Activated naive CD8-positive, alpha-beta T cell treated with anti-CD3 and anti-CD28 coated beads for 36 hours (primary cell): ENCODE measurements at places on chromosomes 12 and 14.

DNA sequence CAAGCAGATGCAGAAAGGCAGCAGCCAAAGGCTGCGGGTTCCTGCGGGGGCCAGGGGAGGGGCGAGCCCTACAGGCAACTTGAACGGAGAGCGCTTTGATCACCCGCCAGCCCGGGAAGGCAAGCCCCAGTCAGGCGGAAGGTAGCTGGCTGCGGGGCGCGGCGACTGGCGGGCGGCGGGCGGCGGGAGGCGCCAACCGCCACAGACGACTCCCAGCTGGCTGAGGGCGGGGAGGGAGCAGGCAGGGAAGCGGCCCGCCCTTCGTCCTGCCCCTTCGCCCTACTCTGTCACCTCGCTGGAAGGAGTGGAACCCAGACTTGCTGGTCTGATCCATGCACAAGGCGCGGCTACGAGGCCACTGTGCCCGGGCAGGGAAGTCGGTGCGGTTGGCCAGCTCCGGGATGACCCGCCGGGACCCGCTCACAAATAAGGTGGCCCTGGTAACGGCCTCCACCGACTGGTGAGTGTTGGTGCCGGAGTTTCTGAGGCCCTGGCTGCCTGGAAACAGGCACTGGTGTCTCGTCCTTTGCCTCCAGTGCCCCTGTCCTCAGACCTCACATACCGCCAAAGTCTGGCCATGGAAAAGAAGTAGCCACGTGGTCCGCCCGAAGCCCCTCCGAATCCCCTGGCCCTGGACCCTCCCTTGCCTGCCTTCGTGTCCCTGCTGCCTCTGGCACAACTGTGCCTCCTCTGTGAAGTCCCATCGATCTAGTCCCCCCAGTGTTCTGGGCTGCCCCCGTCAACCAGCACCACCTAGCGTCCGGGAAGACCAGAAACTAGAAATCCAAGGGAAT, 15.4 kb upstream of the CARMIL3 start:
- peak; percentile 71 for DNase-seq

- DNase-seq = peak; percentile 58
Observed at GRCh38 chr12:122022393-122023338, 982 bp downstream of the BCL7A start.

GRCh38 chr12:88958946-88959345, 378.7 kb upstream of the KITLG start:
- no peak for DNase-seq

DNA sequence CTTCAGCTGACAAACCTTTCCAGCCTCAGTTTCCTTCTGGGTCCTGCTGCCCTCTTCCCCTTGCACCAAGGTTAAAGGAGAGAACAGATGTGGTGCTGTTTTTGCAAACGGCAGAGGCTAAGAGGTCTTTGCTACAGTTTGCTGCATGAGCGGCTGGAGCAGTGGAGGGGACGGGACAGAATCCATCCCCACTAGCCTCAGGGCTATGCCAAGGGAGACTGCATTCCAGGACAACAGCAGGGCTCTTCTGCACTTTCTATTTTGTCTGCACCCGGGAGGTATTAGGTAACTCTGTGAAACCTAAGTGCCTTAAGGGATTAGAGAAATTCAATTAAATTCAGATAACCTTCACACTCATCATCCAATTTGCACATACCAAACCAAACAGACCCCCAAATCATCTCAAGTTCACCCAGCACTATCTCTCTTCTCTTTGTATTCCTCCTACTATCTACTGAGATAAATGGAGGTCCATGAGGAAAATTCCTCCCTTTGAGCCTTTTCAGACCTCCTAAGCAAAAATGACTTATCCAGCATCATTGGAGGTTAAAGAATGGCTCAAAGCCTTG, 103.8 kb upstream of the VRK1 start:
- no peak for DNase-seq

- DNase-seq = no peak
Observed at GRCh38 chr12:68094645-68095395, 64.7 kb downstream of the IFNG start.

DNA sequence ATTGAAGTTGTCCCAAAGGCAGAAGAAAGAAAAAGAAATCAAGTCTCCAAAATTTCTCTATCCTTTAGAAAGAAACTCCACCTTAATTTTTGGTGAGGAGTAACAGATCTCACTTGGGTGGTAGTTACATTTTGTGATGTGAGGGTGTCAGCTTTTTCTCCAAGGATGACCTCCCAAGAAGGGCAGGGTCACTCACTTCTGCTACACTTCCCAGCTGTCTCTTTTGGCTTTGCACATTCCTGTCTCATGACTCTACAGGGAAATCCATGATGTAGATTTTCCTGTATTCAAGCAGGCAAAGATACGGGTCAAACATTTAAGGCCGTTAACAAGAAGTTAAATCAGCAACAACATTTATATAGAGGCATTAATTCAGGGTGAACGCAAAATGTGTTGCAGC, 1016.4 kb downstream of the NRXN3 start:
- DNase-seq = no peak

- no peak for DNase-seq
Observed at GRCh38 chr12:2489275-2489674, 305.5 kb upstream of the FKBP4 start.

DNA sequence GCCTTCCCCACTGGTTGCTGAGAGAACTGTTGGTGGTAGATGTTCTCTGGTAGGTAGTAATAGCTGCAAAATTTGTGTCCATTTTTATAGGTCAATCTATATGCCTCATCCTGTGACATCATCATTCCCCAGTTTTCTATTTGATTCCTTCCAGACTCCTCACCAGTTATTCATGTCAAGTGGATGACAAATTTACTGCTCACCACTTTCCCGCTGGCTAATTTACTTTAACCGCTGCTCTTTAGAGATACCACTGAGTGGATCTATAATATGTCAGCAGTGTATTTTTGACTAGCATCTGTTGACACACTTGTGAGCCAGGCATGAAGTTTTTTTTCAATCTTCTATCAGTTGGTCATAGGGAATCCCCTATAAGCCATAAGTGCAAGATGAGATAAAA, 24.6 kb downstream of the GPR65 start:
- DNase-seq = no peak

- no peak for DNase-seq
Observed at GRCh38 chr12:69392179-69392928, 32.8 kb downstream of the YEATS4 start.

DNA sequence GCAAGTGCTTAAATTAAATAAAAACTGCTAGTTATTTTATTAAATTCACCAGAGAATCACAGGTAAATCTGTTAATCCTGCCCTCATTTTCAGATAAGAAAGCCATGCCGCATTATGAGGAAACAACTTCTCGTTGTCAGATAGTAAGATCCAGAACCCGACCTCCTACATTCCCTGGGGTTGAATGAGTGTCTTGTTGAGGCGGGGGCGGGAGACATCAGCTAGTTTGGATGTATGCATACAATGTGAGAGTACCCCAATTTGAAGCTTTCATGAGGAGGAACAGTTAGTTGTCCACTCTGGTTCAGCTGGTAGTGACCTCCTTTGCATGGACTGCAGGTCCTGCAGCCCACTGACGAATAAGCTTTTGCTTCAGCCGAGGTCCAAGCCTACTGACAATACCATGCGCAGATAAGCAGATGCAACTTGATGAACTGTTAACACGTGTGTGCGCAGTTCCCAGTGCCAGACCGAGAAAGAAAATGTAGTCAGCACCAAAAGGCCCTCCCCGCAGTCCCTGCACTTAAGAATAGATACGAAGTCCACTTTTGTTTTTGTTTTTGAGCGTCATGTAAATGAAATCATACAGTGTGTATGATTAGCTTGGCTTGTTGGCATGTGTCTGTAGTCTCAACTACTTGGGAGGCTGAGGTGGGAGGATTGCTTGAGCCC, 34.9 kb downstream of the EVL start:
- no peak for DNase-seq

DNA sequence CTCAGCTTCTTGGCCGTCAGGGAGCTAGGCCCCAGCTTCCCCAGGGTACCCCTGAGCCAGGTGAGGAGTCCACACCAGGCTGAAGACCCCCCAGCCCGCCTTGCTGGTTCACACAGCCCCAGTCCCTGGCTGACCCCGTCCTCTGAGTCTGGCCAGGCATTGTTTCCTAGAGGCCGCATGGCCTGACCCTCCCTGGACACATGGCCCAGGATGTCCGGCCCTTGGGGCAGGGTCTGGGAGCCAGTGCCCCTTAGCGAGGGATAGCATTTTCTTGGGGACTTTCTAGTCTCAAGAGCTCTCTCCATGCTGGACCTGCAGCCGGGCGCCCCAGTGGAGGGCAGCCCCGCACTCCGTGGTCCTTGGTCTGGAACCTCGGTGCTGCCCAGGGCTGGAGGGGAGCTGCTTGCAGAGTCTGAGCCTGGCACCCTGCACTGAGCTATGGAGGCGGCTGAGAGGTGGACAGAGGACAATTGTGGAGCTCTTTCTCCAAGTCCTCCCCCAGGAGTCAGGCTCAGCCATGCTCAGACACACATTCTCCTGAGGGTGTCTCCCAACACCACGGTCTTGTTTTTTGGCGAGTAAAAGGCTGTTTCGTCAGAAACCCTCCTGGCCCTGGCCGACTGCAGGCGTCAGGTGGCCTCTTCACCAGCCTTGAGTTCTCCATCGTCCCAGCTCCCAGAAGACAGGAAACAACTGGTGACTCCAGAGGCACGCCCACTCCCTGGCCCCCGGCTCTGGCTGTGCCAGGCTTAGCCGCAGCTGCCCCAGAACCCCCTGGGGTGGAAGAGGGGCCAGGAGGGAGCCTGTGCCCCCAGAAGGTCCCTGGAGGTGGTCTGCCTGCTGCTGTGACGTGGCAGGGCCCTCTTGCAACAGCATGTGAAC, 17.6 kb upstream of the CRIP2 start:
- no peak for DNase-seq

DNA sequence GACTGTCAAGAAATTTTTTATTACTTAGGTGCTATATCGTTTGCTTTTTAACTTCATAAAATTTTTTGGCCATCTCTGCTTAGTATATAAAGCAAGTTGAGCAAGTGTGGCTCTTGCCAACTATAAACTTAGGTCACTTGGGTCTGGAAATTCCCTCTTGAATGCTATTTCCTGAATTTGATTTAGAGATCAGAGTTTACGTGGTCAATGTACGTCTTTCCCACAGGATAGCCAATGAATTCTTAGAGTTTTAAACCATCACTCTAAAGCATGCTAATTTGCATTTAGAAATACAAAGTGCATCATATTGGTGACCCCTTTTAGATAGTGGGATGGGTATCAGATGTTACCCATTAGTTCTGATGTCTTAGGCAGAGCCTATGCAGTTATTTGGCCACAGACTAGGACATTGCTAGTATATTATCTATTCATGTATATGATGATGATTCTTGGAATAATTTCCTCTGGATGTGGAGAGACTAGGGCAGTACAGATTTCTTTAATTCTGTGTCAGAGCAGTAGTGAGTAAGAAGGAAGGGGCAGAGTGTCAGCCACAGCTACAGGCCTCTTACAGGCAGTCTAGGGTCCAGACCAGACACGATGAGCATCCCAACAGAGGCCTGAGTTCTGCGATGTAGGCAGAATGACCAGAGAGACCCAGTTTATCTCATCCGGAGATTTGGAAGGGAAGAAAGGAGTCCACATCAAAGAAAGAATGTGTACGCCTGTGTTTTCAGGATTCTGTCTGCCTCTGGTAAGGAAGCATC, 30.3 kb downstream of the SCN8A start:
- no peak for DNase-seq

- DNase-seq = peak; percentile 35
Observed at GRCh38 chr14:24692382-24693352, 58.7 kb upstream of the GZMB start.

DNA sequence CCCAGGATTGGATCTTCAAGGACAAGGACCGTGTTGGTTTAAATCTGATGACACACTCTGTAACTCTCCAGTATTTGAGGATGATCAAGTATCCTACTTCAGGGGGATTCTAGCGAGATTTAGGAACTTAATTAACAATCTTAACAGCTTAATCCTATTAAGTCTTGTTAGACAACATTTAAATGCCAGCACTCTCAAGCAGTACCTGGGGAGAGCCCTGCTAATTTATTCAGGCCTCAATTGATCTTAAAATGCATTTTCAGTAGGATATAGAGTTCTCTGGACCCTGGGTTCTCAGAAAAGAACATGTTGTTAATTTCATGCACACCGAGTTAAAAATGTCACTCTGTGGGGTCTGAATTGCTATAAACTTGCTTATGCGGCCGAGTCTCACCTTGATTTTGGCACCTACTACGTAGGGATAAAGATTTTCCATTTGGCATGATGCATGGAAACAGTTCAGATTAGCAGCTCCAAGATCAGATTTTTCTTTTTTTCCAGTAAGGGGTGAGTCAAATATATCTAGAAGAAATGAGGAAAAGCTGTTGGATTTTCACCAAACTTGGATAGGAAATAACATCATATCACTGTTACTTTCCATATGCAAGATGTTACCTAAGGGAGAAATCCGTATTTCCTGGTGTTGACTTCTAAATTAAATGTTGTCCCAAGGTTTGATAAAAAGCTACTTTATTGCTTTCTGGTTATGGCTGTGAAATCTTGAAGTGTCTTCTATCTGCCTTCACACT, 76.1 kb downstream of the SLC24A4 start:
- DNase-seq = no peak

GRCh38 chr14:104676694-104677511, 12.5 kb upstream of the INF2 start:
- peak; percentile 61 for DNase-seq

GRCh38 chr12:8455271-8455670, 491 bp upstream of the CLEC6A start:
- DNase-seq = no peak

- no peak for DNase-seq
Observed at GRCh38 chr12:114704096-114704495, 20.1 kb upstream of the TBX3 start.

DNA sequence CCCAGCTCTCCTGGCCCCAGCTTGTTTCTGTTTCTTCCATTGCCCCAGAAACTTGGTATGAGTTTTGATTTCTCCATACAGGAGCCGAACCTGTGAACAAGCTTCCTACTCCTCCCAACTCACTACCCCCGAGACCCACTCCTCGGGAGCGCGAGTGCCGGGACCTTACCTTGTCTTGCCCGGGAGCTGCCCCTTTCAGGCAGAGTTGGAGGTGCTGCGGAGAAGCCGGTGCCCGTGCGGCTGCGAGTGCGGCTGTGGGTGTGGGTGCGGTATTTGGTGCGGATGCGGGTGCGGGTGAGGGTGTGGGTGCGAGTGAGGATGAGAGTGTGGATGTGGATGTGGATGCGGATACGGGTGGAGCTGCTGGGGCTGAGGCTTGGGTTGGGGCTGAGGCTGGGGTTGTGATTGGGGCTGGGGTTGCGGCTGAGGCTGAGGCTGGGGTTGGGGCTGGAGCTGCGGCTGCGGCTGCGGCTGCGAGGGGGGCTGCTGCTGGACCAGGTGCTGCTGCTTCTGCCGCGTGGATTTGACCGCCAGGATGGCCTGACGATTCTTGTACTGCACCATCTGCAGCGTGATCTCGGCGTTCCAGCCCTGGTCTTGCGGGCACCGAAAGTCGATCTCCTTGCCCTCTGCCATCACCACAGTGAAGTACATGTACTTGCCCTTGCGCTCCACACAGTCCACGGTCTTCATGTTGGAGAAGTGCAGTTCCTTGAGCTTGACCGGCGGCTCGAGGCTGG, 1.1 kb downstream of the PHLDA1 start:
- peak; percentile 63 for DNase-seq

DNA sequence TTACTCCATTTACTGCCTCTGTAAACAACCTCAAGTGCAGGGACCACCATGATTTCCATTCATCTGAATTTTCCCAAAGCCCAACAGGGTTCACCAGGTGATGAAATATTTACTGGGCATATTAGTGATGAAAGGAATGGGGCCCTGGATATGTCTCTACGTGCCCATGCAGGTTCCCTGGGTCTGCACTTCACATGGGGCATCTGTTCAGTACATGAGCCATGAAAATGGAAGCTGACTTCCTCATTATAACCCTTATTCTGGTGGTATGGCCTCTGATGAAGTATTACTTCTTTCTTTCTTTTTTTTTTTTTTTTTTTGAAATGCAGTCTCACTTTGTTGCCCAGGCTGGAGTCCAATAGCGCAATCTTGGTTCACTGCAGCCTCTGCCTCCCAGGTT, 26.5 kb upstream of the CORO1C start:
- no peak for DNase-seq
